ENCODE measurements at places on chromosomes 5 and 9. TPM values are rescaled to one million over a fixed set of nuclear protein-coding genes. Genes with fewer than 3 reads are reported as not detected.
A peak's percentile ranks its signal among the peaks of the same experiment; 100 is the strongest.

DNA sequence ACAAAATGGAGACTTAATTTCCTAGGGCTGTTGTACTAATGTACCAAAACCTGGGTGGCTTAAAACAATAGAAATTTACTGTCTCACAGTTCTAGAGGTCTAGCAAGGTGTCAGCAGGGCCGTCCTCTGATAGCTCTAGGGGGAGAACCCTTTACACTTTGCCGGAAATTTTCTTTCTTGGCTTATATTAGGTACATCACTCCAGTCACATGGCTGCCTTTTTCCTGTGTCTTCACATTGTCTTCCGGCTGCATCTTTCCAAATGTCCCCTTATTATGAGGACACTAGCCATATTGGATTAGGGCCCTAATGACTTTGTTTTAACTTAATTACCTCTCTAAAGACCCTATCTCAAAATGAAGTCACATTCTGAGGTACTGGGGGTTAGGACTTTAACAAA lies 5.8 kb downstream of the UHRF2 start:
- no peak for DNase-seq

- DNase-seq = no peak
These were observed 104.9 kb downstream of the ARL15 start for GRCh38 chr5:54205453-54205852.

DNA sequence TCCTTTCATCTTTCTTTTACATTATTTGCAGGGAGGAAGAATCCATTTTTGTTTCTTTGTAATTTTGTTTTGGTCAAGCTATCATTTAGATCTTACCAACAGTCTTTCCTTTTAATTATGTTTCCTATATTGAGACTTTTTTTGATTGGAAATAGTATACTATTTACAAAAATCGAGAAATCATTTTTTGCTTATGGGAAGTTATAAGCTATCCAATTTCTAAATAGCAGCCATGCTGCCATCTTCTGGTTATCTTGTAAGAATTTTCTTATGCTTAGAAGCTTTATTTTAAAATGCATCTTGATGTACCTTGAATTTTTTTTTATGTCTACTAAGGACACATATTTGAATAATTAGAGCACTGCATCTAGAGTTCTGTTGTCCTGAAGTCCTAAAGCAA lies 821.2 kb downstream of the PTPRD start:
- DNase-seq = no peak

DNA sequence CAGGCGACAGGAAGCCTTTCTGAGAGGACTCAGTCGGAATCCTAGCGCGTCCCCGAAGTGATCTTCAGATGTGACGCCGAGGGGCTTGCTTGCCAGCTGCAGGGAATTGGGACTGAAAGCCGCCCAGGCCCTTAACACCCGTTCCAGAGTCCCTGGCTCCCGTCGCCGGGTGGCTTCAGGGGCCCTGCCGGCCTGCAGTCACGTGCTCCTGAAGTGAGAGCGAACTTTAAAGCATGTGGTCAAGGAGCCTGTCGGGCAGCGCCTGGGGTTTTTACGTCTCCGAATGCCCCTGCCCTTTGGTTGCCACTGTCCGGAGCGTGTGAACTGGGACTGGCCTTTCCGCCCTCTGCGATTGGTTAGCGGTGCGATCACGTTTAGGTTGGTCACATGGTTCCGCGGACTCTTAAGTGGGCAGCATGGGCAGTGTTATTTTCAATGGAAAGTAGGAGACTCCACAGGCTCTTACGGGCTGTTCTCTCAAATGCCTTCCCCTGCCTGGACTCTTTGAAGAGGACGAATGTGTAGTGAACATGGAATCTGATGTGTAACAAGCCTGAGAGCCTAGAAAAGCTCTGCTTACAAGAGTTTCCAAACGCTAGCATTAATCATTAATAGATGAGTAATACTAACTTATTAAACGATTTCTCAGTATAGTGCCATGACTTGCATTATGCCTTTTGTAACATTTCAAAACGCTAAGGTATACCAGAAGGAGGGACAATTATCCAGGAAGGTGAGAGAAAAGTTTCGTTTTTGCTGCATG lies 1.9 kb downstream of the VLDLR start:
- peak; percentile 78 for DNase-seq

- DNase-seq = peak; percentile 97
These were observed 19.7 kb downstream of the C6 start for GRCh38 chr5:41193456-41194205.

GRCh38 chr5:14038341-14038959 lies 94.0 kb upstream of the DNAH5 start:
- DNase-seq = no peak

- DNase-seq = no peak
These were observed 23.2 kb upstream of the PRRC2B start for GRCh38 chr9:131370638-131371037.

GRCh38 chr5:179168664-179169063 lies 108.5 kb downstream of the ZNF354C start:
- DNase-seq = no peak

The LCN2 gene
- total RNA-seq = not detected

The GTF3C5 gene
- total RNA-seq = 42.5 TPM

The CACNA1B gene
- total RNA-seq = 0.02 TPM
